Thyroid gland (tissue), 4 donors: ENCODE measurements at places on chromosomes 2 and 18.

DNA sequence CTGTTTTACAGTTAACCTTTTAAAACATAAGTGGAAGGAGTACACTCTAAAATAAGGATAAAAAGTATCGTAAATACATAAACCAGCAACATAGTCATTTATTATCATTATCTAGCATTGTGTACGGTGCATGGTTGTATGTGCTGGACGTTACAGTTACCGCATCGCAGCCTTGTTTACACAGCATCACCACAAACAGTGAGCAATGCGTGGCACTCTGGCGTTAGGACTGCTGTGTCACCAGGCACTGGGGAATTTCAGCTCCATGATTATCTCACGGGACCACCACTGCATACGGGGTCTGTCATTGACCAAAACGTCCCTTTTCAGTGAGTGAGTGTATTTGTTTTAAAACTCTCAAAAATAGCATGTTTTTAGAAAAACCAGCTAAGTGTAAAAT lies 103.0 kb upstream of the SNTG2 start:
- DNase-seq: no peak

GRCh38 chr2:47357483-47357882 lies 45.5 kb upstream of the MSH2 start:
- DNase-seq: peak; percentile 65

DNA sequence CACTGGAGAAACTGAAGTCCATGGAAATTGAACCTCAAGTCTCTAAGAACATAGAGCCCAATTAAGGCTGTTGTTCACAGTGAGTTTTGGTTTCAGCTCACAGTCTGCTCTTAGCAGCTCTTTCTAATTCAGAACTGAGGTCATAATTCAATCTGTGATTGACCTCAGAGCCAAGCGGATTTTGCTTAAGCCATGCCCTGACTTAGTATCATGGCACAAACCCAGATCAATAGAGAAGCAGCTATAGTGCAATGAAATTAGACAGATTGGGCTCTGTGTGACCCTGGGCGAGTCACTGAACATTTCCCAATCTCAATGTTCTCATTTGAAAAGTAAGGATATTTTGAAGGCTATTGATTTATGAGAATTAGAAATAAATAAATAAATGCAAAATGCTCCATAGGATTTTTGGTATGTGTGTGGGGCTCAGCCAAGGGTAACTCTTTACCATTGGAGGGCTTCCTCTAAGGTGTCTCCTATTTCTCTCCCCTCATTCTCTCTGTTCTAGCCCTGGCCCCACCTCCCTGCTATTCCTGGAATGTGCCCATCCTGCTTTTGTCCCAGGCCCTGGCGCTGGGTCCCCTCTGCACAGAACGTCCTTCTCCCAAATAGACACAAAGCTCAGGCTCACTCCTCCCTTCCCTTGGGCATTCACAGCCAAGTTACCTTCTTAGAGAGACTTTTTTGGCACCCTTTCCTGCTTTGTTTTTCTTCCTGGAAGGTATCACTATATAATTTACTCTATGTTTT lies 239.6 kb downstream of the LPIN1 start:
- DNase-seq: no peak

DNA sequence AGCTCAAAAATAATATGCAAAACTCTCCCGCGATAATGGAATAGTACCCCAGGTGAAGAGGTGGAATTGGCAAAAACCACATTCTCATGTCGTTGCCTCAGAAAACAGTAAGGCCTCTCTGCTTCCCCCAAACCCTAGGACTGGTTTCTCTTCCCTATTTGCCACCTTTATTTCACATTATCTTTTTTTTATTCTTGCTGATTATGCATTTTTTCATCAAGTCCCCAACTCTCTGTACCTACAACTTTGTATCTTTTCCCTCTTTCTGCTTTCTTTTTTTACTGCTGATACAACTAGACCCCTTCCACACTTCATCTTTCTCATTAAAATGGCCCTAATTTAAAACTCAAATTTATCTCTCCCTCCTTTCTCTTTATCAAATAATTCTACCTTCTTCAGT lies 1472.2 kb downstream of the SUCLG1 start:
- no peak for DNase-seq

GRCh38 chr2:67289921-67290371 lies 107.2 kb upstream of the ETAA1 start:
- no peak for DNase-seq

DNA sequence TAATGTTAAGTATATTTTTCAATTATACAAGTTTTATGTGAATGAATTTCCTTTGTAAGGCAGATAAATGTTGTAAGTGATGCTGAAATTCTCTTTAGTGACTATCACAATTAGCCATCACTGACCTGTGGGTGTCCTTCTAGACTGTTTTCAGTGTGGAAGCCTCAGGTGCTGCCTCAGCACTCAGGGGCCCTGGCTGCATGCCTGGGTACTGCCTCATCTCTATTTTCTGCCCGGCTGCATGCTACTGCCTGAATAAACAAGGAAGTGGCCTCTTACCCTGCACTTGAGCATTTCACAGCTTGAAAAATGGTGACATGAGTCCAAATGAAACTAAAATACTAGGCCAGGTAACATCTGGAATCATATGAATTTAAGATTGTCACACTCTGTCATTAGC lies 787.6 kb upstream of the SALL3 start:
- DNase-seq: peak; percentile 98

GRCh38 chr18:33540392-33540791 lies 37.6 kb upstream of the ASXL3 start:
- no peak for DNase-seq

DNA sequence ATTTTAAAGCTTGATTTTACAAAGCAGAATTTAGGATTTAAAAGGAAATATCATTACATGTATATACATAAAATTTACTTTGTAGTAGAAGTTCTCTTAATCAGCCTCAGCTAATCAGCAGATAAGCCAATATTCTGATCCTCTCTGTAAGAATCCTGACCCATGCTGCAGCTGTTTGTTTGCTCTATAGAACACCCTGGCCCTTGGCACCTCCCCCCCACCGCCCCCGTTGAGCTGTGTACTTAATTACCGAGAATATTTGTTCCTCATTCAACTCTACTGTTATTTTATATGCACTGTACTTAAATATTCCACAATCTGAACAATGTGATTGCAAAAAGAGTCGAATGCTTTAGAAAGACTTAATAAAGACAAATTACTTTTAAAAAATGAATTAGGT lies 98.0 kb downstream of the EVA1A start:
- no peak for DNase-seq

DNA sequence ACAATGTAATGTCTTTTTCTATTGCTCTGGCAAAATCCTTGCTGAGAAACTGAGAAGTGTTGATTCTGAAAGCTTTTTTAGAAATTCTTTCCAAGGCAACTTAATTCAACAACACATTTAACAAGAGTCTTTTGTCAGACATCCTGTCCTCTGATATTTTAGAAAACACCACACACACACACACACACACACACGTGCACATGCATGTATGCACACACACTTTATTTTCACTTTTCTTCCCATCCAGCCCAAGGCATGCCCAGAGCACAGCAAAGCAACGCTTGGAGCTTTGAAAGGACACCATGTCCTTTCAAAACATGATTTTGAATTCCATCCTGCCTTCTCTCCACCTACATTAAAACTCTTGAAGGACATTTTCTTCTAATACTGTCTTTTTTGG lies 116.1 kb downstream of the ATL2 start:
- no peak for DNase-seq

DNA sequence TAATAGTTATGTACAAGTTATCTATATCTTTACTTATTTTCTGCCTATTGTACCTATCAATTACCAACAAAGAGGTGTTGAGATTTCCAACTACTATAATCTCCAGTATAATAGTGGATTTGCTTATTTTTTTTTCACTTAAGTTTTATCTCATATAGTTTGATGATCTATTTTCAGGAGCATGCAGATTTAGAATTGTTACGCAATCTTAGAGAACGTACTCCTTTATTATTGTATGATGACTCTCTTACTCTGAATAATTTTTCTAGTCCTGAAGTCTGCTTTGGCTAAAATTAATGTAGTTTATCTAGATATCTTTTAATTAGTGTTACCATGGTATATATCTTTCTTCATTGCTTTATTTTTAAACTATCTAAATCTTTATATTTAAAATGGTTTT lies 205.2 kb downstream of the SCG2 start:
- no peak for DNase-seq

- no peak for DNase-seq
Observed at GRCh38 chr18:45889419-45890064, 64.1 kb downstream of the SIGLEC15 start.

- DNase-seq: no peak
Observed at GRCh38 chr2:181632733-181633401, 24.0 kb downstream of the CERKL start.

GRCh38 chr18:53219853-53220252 lies 879.9 kb downstream of the DCC start:
- DNase-seq: no peak

DNA sequence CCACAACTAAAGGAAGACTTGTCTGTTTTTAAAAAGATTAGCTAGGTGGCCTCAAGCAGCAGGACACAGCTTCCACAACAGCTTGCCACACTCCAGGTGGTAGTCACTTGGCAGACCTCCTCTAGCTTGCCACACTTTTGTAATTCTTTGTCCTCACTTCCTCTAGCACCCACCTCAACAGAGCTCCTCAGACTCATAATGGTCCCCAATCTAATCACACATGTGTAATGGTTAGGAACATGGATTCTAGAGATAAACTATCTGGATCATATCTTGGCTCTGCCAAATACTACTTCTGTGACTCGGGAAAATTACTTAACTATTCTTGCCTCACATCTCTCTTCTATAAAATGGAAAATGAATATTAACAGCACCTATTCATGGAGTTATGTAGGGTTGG lies 3.5 kb downstream of the SNRNP200 start:
- no peak for DNase-seq

- no peak for DNase-seq
Observed at GRCh38 chr18:64474773-64475172, 325.9 kb upstream of the LINC00305 start.

- DNase-seq: no peak
Observed at GRCh38 chr2:170092436-170093060, 85.4 kb upstream of the MYO3B start.

DNA sequence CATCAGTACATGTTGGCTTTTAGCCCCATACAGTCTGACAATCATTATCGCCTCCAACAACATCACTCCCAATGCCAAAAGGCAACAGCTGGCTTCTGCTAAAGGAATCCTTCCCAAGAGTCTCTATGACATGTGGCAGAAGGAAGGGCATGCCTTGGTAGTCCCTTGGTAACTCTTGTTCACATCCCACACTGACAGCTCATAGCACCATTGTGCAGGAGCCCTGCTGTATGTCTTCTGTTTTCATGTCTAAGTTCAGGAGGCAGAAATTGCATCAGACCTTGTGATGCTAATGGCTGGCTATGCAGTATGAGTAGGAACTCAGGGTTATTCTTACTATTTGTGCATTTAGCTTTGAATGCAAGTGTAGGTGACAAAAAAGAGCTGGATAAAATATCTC lies 392.1 kb downstream of the PTH2R start:
- DNase-seq: no peak

GRCh38 chr2:100276716-100277115 lies 45.6 kb downstream of the LONRF2 start:
- no peak for DNase-seq

DNA sequence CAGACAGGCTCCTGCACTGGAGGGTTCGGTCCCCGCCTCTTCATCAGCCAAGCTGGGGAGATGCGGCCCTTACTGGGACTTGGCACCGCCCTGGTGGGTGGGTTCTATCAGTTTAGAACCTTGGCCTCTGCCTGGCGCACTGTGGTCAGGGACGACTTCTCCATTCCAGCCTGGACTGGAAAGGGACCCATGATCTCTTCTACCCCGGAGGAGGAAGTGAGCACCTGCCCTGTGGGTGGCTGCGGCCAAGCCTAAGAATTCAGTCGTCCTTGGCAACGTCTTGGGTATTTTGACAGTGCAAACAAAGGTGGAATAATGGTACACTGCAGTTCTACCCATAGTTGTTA lies 106.9 kb upstream of the CD302 start:
- peak; percentile 68 for DNase-seq

- no peak for DNase-seq
Observed at GRCh38 chr2:144671695-144672455, 152.0 kb upstream of the ZEB2 start.

- no peak for DNase-seq
Observed at GRCh38 chr2:112087346-112088020, 32.4 kb downstream of the TMEM87B start.

GRCh38 chr2:134718023-134718816 lies 580 bp downstream of the TMEM163 start:
- DNase-seq: peak; percentile 15

GRCh38 chr2:133768658-133769435 lies 200.6 kb upstream of the NCKAP5 start:
- DNase-seq: no peak

DNA sequence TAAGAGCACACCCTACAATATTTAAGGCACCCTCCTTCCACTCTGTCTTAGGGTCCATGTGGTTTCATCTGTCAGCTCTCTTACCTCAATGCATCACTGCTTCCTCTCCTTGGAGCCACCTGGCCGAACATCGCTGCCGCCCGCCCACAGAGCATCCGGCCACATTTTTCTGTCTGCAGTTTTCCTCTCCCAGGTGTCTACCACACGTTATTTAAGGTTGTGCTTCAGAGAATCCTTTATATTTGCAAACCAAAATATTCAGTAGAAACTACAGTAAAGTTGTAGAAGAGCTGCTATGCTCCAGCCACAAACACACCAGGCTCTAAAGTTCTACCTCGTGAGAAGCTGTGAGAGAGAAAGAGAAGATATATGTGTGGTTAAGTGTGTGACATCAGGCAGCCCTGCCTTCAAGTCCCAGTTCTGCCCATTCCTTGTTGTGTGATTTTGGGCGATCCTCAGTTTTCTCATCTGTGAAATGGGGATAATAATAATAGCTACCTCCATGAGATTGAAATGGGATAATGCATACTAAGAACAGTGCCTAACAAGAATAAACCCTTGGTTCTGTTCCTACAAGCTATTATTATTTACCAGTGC lies 4.9 kb upstream of the STK17B start:
- DNase-seq: peak; percentile 20

GRCh38 chr2:208609166-208609804 lies 202.7 kb downstream of the PTH2R start:
- DNase-seq: no peak

- DNase-seq: no peak
Observed at GRCh38 chr18:39571511-39571910, 2005.9 kb upstream of the CELF4 start.

- DNase-seq: peak; percentile 5
Observed at GRCh38 chr2:215107216-215108056, 31.0 kb downstream of the ABCA12 start.

DNA sequence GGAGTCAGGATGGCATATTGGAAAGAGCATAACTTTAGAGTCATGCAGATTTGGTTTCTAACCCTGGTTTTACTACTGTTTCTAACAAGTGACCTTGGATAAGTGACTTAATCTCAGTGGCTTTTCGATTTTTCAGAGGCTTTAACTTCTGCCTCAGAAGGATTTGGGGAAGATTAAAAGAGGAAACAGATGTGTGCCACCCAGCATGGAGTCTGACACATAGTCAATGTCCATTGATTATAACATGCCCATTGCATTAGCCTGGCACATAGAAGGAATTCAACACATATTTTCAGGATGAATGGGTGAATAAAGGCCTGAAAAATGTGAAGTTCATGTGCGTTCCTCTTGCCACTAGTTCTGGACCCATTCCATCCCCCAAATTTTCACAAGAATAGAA lies 438.2 kb downstream of the EPHA4 start:
- no peak for DNase-seq
